Naive thymus-derived CD8-positive, alpha-beta T cell (primary cell): ENCODE measurements at places on chromosomes 3 and 15.
A peak's percentile ranks its signal among the peaks of the same experiment; 100 is the strongest.

DNA sequence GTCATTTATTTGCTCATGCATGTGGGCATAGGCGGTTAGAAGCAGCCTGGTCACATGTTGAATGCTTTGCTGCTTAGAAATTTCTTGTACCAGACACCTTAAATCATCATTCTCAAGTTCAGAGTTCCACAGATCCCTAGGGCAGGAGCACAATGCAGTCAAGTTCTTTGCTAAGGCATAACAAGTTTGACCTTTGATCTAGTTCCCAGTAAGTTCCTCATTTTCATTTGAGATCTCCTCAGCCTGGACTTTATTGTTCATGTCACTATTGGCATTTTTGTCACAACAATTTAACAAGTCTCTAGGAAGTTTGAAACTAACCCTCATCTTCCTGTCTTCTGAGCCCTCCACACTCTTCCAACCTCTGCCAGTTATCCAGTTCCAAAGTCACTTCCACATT lies 22.8 kb downstream of the HGD start:
- DNase-seq: no peak

- DNase-seq: no peak
These were observed 64.7 kb downstream of the BFSP2 start for GRCh38 chr3:133464573-133464972.

GRCh38 chr15:29533647-29534046 lies 264.0 kb upstream of the NSMCE3 start:
- no peak for DNase-seq

GRCh38 chr15:77720655-77721054 lies 87.9 kb upstream of the LINGO1 start:
- no peak for DNase-seq

GRCh38 chr3:134134240-134134639 lies 104.5 kb upstream of the SLCO2A1 start:
- no peak for DNase-seq

DNA sequence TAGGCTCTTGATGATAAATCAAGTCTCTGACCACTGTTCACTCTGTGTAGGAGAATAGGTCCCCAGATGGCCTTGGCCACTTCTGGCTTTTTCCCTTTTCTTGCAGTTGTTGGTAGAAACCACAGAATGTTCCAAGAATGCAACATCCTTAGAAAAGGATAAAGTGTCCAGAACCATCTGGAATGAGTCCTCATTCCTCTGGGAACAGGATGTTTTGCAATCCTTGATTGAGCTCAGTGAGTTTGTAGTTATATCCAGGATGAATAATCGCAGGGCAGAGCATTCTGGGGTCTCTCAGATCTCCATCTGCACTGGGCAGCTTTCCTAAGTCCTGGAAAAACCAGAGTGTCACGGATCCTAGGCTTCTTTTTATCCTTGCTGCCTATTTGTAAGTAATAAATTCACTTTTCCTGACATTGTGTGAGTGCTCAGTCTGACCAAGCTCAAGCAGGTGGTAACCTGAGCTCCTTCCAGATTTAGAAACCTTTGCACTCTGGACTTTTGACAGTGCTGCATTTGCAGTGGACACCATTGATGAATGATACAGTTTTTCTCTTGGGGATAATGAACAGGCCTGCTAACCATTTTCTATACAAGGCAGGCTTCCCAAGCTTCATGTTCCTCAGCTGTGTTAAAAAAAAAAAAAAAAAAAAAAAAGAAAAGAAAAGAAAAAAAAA lies 1028.6 kb downstream of the OTOL1 start:
- no peak for DNase-seq

DNA sequence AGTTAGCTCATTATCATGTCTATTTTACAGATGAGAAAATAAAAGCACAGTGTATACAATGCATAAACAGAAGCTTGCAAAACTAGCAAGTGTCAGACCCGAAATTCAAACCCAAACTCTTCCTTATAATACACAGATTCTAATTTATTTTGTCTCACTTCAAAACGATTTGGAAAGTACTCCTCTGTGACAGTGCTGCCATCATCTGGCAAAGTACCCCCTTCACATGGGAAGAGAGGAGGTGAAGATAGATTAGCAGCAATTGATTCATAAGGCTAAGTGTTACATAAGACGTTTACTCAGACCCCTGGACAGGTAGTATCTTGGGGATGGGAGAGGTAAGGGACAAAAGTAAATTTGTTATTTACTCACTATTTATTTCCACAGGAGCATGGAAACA lies 744.0 kb upstream of the SGO1 start:
- DNase-seq: no peak

- no peak for DNase-seq
These were observed 7.0 kb downstream of the FNDC3B start for GRCh38 chr3:172046268-172046915.

DNA sequence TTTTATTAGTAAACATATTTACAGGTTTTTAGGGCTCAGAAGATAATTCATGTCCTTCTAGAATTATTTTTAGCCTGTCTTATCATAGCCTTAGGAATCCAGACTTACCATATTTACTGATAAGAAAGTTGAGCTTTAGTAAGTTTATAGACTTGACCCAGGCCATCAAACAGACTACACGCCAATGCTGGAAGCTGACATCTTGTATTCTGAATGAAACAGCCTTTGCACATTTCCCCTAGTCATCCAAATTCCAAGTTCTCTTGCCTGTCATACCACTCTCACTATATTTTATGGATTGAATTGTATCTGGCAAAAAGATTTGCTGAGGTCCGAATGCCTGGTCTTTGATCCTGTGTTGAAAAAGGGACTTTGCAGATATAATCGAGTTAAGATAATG lies 58.6 kb downstream of the DRD3 start:
- DNase-seq: no peak

DNA sequence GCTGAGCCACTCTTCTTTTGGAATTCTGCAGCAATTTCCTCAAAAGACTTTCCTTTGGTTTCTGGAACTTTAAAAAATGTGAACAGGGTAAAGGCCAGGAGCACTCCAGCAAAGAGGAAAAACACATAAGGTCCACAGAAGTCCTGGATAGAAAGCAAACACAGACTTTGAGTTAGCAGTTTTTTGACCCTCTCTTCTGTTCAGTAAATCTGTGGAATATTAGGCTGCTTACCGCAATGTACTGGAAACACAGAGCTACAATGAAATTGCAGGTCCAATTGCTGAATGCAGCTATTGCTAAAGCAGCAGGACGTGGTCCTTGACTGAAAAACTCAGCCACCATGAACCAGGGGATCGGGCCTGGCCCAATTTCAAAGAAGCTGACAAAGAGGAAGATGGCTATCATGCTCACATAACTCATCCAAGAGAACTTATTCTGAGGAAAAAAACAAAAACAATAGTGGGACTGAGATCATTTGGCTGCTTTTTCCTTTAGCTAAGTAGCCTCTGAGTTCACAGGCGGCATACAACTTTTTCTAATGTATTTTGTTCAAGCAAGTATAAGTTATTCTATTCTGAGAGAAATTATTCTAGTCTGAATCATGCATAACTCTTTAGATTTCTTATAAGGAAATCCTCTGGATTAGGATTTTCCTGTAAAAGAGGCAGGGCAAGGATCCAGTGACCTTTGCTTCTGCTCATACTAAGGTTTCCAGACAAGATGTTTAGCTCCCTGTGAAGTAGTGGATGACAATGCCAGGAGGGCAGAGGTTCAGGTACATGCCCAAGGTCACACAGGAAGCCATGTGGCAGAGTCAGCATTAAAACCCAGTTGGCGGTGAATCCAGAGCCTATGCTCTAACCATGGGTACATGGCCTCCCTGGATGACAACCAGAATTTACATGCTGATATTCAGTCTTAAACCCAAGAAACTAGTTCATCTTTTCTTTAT lies 28.3 kb downstream of the SLC2A2 start:
- DNase-seq: no peak

DNA sequence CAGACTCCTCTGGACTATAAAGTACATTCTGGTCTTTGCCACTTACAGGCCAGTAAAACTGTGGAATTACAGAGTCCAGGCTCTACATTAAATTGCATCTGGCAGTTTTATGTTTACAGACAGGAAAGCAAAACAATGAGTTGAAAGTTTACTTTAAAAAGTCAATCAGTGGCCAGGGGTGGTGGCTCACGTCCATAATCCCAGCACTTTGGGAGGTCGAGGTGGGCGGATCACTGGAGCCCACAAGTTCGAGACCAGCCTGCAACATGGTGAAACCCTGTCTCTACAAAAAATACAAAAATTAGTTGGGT lies 53.8 kb downstream of the TM4SF4 start:
- DNase-seq: no peak

DNA sequence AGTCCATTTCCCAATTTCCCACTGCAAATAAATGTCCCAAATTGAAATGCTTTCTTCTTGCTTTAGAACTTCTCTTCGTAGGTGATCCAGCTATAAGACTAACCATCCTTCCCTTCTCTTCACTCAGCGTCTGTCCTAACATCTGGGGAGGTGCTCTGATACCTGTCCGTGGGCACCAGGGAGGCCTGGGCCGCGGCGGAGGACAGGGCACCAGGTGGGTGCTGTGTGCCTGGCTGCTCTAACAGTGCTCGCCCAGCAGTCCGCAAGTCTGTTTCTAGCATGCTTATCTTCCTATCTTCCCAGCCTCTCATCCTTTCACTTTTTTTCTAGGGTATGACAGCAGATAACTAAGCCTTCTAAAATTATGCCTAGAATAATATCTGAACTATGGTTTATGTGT lies 37.3 kb downstream of the NKIRAS1 start:
- no peak for DNase-seq

DNA sequence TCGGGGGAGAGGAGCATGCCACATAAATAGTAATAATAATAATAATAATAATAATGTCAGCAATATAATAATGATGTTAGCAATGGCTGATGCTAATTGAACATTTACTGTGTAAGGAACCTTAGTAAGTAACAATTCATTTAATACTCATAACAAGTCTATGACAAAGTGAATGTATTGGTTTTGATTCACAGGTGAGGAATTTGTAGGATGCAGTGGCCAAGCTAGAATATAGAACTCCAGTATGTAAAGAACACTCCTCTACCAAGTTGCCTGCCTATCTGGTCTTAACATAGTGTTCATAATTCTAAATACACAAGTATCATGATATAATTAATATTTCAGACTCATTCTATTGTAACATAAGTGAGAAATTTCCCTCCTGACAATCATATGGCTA lies 1016.5 kb downstream of the ROBO1 start:
- no peak for DNase-seq

DNA sequence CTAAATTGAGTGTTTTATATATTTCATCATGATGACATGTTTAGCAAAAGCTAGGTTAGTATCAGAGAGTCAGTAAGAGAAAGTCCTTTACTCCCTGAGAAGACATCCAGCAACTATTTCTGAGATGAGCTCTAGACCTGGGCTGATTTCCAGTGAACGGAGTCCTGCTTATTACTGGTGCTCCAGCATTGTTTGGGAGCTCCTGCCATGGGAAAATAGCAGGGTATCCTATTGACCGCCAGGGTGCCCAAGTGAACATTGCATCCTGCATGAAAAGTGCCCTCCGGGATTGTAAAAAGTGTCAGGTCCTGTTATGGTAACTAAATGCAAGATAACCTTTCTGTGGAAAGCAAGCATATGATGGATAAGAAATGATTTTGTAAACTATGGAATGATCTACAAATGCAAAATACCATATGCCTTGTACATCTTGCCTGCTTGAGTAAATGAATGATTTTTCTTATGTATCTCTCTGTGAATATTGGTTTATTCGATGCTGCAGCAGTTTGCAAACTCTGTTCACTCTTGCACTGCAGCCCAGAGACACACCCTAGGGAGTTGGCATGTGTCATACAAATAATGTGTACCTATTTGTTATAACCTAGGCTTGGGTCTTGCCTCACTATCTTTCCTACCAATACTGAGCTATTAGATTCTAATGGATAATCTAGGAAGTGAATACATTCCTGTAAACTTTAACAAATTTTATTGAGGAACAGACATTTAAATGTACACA lies 96.7 kb downstream of the IL5RA start:
- no peak for DNase-seq

GRCh38 chr3:168048414-168049330 lies 47.1 kb downstream of the GOLIM4 start:
- no peak for DNase-seq

DNA sequence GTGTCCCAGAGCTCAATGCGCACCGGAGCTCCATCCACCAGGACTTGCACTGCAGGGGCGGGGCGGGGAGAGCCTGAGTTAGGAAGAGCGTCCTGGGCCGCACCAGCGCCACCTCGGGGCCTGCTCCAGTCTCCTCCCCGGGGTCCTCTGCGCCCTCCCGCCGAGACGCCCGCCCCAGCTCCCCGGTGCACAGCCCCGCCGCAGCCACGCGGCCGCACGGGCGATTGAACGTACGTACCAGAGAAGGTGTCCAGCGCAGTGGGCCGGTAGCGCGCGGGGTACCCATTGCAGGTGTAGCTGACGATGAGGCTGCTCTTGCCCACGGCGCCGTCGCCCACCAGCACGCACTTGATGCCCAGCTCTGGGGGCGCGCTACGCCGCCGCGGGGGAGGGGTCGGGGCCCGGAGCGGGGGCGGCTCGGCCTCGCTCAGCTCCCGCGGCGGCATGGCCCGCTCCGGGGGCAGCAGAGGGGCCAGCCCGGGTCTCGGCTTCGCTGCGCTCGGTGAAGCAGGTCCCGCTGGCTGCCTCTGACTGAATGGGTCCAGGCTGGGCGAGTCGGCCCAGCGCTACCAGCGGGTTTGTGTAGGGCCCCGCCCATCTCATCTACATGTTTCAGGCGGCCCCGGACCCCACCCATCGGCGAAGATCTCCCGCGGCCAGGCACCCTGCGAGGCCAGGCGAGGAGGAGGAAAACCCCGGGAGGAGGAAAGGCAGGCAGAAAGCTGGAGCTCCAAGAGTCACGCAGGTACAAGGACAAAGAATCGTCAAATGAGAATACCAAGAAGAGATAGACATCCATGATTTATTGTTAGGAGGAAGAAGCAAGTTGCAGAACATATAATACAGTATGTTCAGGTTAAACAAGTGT lies at the start of gene RHOV:
RHOV (minus strand) TSS at position 541 of the 868 bp plus-strand sequence; CDS start at position 446, 95 bp downstream.
- peak; percentile 20 for DNase-seq

DNA sequence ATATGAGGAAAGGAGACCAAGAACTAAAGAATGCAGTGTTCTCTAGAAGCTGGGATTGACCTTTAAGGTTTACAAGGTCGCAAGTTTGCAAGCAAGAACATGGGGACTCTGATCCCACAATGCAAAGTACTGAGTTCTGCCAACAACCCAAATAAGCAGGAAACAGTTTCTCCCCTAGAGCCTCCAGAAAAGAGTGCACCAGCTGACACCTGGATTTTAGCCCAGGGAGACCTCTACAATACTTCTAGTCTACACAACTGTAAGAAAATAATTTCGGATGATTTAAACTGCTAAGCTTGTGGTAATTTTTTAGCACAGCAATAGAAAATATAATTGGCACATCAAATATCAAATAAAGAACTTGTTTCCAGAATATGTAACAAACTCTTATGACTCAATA lies 46.4 kb downstream of the EHHADH start:
- no peak for DNase-seq
